Amniotic stem cell (primary cell): ENCODE measurements at places on chromosomes 2 and 18.
A peak's percentile ranks its signal among the peaks of the same experiment; 100 is the strongest.

DNA sequence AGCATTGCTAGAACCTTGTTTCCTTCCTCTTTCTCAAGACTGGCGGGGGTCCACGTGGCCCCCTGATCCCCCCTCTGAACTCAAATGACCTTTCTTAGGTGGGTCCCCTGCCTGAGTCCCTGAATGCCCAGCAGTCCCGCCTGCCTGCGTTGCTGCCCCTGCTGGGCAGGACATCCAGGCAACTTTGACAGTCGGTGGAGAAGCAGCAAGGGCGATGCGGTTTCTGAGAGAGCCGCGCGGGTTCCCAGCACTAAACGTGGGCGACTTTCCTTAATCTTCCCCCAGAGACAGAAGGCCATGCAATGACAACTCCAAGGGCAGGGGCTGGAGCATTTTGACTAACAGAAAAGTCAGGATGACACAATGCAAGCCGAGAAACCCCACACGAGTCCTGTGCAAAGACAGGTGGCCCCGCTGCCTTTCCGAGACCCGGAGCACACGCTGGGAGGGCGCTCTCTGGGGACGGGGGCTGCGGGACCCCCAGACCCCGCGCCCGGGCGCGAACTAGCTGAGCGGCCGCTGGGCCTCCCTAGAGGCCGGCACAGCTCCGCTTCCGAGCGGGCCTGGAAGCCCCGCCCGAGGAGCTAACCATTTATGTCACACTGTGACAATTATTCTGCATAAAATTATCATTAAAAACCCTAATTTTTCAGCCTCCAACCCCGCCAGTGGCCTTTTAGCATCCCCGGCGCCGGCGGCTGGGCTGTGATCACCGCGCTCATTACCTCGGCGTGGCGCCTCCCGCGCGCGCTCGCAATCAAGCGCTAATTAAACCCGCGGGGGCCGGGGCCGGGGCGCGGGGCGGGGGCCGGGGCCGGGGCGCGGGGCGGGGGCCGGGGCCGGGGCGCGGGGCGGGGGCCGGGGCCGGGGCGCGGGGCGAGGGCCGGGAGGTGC, 27.4 kb downstream of the ASB18 start:
- no peak for DNase-seq

GRCh38 chr18:48853588-48853987, 97.2 kb downstream of the SMAD7 start:
- no peak for DNase-seq

DNA sequence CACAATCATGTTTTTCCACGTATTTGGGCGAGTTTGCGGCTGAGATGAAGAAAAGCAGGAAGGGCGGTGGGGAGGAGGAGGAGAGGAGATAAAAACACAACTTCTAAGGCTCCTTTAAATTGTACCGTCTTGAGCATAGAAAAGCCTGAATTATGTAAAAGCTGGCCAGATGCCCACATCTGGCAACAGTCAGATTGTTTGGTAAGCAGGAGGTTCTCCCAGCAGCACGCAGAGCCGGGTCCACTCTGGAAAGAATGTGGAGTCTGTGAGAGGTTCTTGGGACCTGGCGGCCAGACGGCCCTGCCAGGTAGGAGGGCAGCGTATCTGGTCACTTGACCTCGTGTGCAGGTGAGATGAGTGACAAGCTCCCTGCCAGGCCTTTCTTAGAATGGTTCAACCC, 215.3 kb upstream of the APCDD1 start:
- no peak for DNase-seq

- DNase-seq, result no peak
Measured at GRCh38 chr2:109614715-109615636, 812 bp downstream of the SOWAHC start.

- no peak for DNase-seq
Measured at GRCh38 chr2:119179202-119179601, 20.7 kb upstream of the C1QL2 start.

GRCh38 chr2:158312981-158313380, 143.6 kb downstream of the CCDC148 start:
- DNase-seq, result no peak

DNA sequence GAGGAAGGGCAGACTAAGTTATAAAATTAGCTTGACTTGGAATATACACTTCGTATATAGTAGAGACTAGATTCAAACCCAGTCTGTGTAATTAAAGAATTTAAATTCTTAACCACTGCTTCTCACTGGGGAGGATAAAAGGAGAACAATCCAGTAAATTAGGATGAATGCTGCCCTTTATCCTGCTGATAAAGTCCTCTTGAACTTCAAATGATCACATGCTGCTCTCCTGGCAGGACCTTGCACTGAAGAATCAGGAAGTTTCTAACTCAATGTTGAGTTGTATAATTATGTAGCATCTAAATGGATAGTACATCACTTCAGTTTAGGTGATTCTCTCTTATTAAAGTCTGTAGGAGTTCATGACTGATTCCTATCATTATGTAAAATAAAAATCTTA, 1179.7 kb downstream of the DSC3 start:
- DNase-seq, result no peak

DNA sequence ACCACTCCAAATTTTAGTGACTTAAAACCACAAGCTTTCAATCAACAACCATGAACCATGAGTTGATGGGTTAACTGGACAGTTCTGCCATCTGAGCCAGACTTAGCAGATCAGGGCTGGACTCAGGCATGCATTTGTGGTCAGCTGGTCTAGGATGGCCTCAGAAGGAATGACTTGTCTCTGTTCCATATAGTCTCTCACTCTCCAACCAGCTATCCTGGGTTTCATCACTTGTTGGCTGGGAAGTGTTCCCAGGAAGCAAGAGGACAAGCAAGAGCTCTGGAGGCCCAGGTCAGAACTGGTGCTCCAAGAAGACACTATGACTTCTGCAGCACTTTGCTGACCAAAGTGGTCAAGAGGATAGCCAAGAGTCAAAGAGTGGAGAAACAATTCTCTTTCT, 17.5 kb upstream of the MAP3K20 start:
- DNase-seq, result no peak

DNA sequence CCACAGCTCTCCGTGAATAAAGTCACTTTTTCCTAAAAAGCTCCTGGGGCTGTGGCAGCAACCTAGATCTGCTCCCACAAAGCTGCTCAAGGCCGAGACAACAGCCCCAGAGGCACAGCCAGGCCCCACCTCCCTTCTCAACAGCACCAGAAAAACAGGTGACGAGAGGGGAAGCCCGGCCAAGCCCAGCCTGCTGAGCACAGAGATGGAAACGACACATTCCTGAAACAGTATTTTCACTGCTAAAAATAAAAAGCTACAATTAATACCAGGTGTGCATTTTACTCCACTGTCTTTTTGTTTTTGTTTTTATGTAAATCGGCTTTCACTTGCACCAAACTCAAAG, 199.3 kb downstream of the HDAC4 start:
- DNase-seq, result no peak

GRCh38 chr2:136024185-136024584, 38.8 kb upstream of the DARS1 start:
- DNase-seq, result no peak

DNA sequence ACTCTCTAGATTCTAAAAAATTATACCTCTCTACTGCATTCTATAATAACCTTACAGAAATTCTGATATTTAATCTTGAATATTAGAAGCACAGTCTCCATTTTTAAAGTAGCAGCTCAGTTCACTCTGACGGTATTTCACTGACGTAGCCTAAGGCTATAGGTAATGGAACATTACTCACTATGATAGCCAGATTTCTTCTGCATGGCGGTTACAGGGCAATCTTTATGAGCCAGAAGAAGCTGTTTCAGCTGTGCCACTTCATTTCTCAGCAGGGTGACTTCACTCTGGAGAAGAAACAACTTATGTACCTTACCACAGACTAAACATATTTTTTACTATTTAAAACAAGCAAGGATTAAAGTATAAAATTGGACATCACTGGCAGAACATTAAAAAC, 75.3 kb upstream of the CHN1 start:
- no peak for DNase-seq

GRCh38 chr18:7878265-7879211, 311.4 kb downstream of the PTPRM start:
- no peak for DNase-seq

GRCh38 chr2:230262246-230262645, 36.7 kb downstream of the SP140 start:
- DNase-seq, result no peak

GRCh38 chr18:78965917-78966792, 13.5 kb upstream of the SALL3 start:
- no peak for DNase-seq

- no peak for DNase-seq
Measured at GRCh38 chr18:33507019-33507418, 66.5 kb upstream of the CCDC178 start.

DNA sequence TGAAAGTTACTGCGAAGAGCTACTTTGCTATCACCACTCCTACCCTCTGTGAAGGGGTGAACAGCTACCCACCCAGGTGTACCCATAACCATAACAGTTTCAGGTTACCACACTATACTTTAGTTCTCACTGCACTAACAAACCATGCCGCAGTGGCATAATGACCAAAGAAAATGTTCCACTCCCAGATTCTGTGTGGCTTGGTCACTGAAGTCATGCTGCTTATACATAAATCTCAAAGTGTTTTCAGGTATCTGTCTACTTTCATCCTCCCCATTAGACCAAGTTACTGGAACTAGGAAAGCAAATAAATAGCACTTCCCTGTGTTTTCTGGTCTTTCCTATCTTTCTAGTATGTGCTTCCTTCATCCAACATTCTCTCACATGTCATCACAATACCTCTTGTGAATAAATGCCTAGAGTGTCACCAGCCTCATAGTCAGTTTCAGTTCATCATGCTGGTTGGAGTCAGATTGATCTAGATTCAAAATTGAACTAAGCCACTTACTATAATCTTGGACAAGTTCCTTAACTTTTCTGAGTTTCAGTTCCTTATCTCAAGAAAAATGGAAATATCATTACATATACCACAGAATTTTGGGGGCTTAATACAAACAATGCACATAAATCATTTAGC, 293.6 kb downstream of the FSIP2 start:
- no peak for DNase-seq

DNA sequence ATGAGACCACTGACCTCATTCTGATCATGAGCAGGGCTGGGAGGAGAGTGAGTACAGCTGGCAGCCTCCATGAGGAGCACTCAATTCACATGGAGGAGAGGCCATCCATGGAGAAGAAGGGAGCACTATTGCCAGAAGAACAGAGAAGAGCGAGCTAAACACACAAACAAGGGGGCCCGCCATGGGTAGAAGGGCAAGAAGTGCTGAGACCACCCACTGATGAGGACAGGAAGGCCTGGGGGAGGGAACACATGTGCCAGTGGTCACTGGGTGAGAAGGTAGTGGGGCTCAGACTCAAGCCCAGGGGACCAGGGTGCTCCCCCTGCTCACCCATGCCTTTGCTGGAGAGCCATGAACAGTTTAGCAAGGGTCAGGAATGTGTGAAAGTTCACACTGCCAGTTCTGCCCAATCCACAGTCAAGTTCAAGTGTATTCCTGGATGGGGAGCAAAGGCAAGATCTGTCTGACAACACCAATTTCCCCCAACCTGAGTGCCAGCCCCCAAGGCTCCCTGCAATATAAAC, 57.7 kb downstream of the TTC32 start:
- DNase-seq, result no peak

GRCh38 chr2:205800773-205801172, 118.5 kb downstream of the NRP2 start:
- no peak for DNase-seq

GRCh38 chr2:219300022-219300421, 9.2 kb downstream of the PTPRN start:
- DNase-seq, result no peak

DNA sequence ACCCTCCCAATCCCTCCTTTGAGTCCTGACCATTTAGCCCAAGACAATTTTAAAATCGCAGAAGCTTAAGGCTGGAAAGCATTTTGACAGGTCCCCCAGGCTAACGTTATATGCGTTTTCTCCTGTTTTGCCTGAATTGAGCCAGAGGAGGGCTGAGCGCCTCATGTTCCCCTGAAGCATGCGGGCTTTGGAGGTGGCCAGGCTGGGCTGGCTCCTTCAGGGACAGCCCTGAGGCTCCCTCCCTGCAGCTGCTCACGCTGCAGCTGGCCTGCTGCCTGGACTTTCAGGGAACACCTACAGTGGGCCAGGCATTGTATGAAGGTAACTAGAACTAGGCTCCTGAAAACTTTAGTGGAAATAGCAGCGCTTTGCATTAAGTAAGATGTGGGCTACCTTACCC, 179.2 kb downstream of the ACKR3 start:
- DNase-seq, result no peak

- DNase-seq, result no peak
Measured at GRCh38 chr2:173997269-173997668, 32.1 kb upstream of the SP3 start.

GRCh38 chr2:211439011-211439410, 882.6 kb downstream of the CPS1 start:
- DNase-seq, result no peak

GRCh38 chr2:152241948-152242729, 66.6 kb upstream of the STAM2 start:
- no peak for DNase-seq

DNA sequence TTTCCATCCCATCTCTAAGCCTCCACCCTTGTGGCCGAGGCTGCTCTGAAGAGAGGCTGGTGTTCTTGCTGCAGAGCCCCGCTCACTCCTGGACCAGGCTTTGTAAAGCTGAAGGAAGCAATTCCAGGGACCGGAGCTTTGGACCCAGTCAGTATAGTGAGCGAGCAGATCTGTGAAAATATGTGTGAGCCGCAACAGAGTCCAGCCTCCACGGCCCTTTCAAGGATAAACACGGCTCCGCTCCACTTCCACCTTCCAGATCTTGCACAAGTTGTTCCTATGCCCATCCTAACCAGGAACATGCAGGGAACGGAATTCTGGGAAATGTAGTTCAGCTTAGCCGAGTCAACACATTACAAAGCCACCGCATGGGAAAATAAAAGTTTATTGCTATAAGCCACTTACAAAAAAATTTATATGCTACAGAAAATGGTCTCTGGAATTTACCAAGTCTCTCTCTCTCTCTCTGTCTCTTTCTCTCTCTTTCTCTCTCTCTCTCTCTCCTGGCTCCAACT, 151.7 kb upstream of the ZNF521 start:
- DNase-seq, result no peak

GRCh38 chr18:805755-806110, 6.3 kb downstream of the YES1 start:
- no peak for DNase-seq

DNA sequence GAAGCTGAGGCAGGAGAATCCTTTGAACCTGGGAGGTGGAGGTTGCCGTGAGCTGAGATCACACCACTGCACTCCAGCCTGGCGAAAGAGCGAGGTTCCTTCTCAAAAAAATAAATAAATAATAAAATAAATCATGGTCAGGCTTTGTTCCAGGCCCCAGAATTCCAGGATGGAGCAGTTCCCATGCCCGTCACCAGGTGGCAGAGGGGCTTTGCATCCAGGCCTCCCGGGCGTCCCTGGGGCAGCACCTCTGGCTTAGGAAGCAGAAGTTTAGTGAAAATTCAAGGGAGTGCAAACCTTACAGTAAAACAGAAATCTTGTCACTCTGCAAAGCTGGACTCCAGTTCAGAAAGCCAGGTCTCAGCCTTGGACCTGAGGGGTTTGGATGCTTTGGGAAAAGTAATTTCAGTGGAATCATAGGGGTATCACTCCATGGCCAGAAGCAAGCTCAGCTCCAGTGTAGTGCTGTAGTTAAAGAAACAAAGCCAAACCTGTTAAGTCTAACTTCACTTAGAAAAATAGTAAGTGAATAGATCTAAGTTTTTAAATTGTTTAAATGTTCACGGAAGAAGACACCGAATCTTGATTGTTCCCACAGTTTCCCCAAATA, 512.7 kb downstream of the CMPK2 start:
- DNase-seq, result peak; percentile 57
